ENCODE measurements at places on chromosomes 3 and 15.
A peak's percentile ranks its signal among the peaks of the same experiment; 100 is the strongest.

- DNase-seq: no peak
These were observed 11.5 kb downstream of the ETFA start for GRCh38 chr15:76299786-76300185.

GRCh38 chr3:177071496-177072156 lies 125.7 kb downstream of the TBL1XR1 start:
- no peak for DNase-seq

GRCh38 chr3:190577225-190577624 lies 63.3 kb downstream of the IL1RAP start:
- DNase-seq: no peak

DNA sequence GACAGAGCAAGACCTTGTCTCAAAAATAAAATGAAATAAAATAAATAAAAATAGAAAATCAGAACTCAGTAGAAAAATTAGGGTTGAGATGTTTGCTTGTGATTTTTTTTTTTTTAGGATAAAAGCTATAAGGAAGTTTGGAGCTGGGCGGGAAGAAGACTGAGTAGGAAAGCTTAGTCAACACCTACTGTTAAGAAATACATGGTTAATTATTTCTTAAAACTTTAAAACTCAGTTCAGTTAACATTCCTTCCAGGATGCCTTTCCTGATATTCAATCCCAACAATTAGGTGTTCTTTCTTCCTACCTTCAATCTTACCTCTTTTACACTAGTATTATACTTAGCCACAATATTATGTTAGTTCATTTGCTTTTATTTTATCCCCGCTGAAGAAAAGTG lies 246.2 kb downstream of the LSAMP start:
- no peak for DNase-seq

- peak; percentile 43 for DNase-seq
These were observed 77.7 kb downstream of the OCA2 start for GRCh38 chr15:28021281-28022039.

DNA sequence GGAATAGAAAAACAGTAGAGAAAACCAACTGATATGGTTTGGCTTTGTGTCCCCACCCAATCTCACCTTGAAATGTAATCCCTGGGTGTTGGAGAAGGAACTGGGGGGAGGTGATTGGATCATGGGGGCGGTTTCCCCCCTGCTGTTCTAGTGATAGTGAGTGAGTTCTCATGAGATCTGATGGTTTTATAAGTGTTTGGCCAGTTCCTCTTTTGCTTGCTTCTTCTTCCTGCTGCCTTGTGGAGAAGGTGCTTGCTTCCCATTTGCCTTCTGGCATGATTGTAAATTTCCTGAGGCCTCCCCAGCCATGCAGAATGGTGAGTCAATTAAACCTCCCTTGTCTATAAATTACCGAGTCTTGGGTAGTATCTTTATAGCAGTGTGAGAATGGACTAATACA lies 48.4 kb downstream of the EOMES start:
- no peak for DNase-seq

DNA sequence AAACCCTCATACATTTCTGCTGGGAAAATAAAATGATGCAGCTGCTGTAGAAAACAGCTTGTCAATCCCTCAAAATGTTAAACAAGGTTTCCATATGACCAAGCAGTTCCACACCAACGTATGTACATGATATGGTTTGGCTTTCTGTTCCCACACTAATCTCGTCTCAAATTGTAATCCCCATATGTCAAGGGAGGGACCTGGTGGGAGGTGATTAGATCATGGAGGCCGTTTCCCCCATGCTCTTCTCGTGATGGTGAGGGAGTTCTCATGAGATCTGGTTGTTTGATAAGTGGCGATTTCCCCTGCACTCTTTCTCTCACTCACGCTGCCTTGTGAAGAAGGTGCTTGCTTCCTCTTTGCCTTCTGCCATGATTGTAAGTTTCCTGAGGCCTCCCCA lies 100.6 kb upstream of the SLC24A5 start:
- no peak for DNase-seq

DNA sequence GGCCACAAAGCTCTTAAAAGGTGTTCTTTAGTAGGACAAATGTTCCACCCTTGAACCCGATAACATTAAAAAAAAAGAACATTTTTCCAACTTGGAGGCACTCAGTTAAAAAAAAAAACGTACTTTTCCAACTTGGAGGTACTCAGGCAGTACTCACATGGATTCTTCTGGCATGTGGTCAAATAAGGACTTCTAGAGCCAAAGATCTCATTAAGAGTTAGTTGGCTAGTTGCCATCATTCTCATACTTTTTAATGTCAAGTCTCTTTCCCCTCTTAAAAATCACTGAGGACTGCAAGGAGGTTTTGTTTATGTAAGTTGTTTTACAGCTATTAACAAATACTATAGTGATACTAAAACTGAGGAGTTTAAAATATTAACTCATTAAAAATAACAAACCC lies 101.0 kb downstream of the CADPS start:
- DNase-seq: no peak

DNA sequence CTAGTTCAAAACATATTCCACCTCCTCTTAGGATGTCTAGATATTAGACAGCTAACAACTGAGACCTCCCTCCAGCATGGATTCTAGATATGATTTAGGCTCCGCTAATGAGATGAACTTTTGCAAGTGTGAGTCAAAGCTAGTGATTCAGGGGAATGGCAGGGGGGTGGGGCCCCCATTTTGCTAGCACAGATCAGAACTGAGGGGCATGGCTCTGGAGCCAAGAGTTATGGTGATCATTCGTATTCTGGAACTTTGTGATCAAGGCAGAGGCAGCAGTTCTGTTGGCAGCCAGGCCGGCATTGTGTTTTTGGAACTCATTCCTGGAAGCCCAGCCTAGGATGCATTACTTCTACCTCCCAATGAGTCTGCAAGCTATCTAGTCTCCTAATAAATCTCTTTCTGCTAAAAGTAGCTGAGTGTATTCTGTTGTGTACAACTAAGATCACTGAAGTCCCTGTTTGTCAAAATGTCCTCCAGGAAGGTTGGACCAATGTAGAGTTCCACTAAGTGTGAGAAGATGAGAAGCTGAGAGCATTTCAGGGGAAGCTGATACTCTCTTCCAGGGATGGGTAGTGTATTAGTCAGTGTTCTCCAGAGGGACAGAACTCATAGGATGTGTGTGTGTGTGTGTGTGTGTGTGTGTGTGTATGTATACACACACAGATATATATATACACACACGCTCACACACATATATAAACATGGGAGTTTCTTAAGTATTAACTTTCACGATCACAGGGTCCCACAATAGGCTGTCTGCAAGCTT lies 312.7 kb downstream of the TLE3 start:
- DNase-seq: no peak

GRCh38 chr15:51668446-51668845 lies 12.9 kb upstream of the SCG3 start:
- DNase-seq: no peak

GRCh38 chr3:37559461-37559860 lies 302.2 kb upstream of the CTDSPL start:
- no peak for DNase-seq

GRCh38 chr3:42229942-42230688 lies 35.9 kb downstream of the CCK start:
- no peak for DNase-seq

Data from thymus (tissue), 14 donors.